ENCODE measurements at places on chromosomes 11 and 22. TPM values are rescaled to one million over a fixed set of nuclear protein-coding genes. Genes with fewer than 3 reads are reported as not detected.
A peak's percentile ranks its signal among the peaks of the same experiment; 100 is the strongest.

DNAL4 gene
- 16.7 TPM for total RNA-seq

KCNJ1 gene
- not detected for total RNA-seq

DNA sequence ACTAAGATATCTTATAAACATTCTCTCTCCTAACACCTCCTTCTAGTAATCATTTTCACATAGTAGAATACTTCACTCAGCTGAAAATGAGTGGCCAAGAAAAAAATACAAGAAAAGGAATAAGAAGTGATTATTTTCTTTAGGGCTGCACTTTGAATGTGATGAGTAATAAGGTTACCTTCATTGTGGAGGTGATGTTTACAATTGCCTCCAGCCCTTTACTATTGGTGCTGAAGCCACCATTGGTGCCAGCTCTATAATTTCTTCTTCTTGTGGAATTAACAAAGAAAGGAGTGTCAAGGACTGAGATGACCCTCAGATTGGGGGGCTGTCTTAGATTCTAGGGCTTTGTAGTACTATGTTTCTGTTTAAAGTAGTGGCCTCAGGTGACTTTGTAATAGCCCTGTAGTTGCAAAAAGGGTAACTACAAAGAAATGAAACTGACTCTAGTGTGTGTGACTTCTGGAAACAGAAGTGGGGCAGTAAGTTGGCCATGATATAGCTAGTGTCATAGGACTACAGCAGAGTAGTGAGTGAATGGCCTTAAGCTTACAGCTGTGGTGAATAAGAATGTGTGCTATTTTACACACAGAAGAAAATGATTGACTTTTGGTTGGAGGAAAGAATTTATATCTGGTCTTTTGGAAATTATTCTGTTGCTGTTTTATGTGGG is 287.2 kb downstream of the TMEM135 start:
- no peak for DNase-seq

CATSPERZ gene
- 0.82 TPM for total RNA-seq

KRTAP5-8 gene
- not detected for total RNA-seq

CRYBB2 gene
- total RNA-seq = not detected

DNA sequence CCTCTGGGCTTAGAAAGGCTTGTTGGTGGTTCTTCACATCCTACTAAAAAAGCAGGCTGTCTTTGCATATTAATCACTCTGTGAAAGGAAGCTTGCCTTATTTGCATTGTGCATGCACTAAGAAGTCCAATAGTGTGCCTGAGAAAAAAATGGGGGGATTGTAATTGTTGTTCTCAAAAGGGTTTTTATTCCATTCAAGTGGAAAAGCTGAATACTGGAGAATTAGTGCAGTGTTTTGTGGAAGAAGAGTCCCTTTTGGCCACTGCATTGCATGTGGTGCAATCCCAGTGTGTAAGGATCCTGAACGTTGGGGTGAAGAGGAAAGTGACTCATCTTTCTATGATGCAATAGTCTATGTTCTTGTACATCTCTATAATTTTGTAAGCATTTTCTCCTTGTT is 16.5 kb downstream of the NCAM1 start:
- peak; percentile 26 for DNase-seq

DNA sequence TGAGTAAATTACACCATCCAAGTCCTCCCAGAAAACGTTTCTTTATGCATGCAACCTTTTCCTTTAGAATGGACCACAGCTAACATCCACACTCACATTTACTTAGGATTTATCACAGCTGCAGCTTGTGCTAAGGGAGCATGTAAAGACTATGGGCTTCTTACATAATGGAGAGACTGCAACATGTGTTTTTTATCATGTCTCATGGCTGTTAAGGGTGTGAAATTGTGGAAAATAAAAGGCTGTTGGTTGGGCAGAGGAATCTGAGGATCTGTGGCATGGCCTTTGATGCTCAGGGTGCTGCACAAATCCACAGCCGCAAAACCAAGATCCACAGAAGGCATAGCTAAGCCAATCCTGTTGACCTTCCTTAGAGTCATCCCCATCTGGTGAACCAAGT is 112.0 kb upstream of the MTNR1B start:
- no peak for DNase-seq

GRCh38 chr22:19704355-19705015 is 9.8 kb upstream of the SEPTIN5 start:
- no peak for DNase-seq

EMSY gene
- total RNA-seq = 28.9 TPM

GRCh38 chr22:20418211-20418788 is 19.3 kb downstream of the SCARF2 start:
- peak; percentile 79 for DNase-seq

RBFOX2 gene
- total RNA-seq = 390 TPM

DNA sequence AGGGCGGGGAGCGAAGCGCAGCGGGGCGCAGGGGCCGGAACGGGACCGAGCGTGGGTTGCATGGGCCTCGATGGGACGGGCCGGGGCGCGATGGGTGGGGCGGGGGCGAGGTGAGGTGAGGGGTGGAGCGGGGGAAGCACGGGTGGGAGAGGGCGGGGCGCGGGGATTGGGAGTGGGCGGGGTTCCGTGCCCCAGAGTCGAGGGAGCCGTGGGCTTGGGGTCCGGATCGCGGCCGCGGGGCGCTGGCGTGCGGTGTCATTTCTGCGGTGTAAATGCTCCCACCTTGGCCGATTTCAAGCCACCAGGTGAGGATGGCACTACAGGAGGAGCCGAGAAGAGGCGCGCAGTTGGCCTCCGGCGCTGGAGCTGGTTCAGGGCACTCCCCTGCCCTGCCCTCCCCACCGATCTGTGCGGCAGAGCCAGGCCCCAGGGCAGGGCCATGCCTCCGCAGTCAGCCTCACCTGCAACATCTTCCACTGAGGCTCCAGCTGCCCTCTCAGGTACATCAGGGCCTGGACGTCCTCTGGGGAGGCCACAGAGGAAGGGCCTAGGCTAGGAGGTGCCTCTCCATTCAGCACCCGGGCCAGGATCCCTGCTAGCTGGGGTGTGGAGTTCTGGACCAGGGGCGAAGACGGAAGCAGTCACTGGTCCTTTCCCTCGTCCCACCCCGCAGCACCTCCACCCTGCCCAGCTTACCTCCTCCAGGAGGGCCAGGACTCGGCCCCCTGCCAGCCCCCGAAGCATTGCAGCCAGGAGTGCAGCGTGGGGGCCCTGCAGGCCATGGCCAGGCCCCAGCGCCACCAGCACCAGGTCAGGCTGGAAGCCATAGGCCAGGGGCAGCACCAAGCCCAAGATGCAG is 620 bp upstream of the TUBGCP6 start:
- no peak for DNase-seq

GRCh38 chr22:40138866-40139265 is 38.9 kb upstream of the TNRC6B start:
- no peak for DNase-seq

BRSK2 gene
- 35.9 TPM for total RNA-seq

GRCh38 chr22:27057717-27058116 is 400.3 kb downstream of the MIAT start:
- DNase-seq = no peak
